ENCODE measurements at places on chromosomes 2 and 18. TPM values are rescaled to one million over a fixed set of nuclear protein-coding genes. Genes with fewer than 3 reads are reported as not detected.

Gene COLEC12
- polyA plus RNA-seq: 28.9 TPM

Gene CRIM1
- 79.7 TPM for polyA plus RNA-seq

Gene CPLX4
- polyA plus RNA-seq: 0.16 TPM

Gene ESCO1
- 25.2 TPM for polyA plus RNA-seq

Gene POMC
- 3.1 TPM for polyA plus RNA-seq

- DNase-seq: no peak
Measured at GRCh38 chr2:120898961-120899750, 163.5 kb downstream of the GLI2 start.

- no peak for DNase-seq
Measured at GRCh38 chr2:2012505-2012904, 268.2 kb upstream of the PXDN start.

- no peak for DNase-seq
Measured at GRCh38 chr2:139814458-139814857, 1034.3 kb upstream of the NXPH2 start.

DNA sequence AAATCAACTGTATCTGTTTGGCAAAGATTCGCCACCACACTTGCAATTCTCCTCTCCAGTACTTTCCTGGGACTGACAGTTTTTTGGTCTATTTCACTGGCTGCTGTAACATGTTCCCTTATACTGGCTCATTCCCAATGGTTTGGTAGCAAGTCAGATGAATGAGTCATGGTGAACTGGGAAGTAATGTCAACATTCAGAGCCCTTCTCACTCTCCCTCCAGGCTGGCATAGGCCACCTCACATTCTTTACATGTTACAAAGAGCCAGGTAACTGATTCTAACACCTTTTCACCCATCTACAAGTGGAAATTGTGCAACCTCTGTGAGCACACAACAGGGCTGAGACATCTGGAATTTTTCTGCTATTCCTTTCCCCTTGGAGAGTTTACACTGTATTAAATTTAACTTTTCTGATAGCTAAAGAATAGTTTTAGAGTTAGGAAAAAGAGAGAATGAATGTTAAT, 111.3 kb upstream of the TLK1 start:
- no peak for DNase-seq

DNA sequence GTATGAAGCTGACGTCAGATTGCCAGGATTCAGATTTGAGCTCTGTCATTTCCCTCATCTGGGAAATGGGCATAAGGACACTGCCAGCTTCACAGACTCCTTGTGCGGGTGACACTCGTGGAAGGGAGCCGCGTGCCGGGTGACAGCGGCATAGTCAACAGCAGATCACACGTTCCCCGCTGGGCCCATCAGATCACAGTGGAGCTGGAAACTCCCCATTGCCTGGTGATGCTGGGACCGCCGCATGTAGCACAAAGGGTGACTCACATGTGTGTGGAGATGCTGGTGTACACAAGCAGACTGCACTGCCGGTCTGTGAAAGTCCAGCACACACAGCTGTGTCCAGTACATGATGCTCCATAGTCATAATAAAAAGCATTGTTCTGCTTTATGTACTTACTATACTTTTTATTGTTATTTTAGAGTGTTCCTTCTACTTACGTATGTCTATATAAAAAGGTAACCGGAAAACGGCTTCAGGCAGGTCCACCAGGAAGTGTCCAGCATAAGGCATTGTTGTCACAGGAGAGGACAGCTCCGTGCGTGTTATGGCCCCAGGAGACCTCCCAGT, 31.8 kb downstream of the SALL3 start:
- DNase-seq: no peak
